ENCODE measurements at places on chromosomes 11 and 22.
A peak's percentile ranks its signal among the peaks of the same experiment; 100 is the strongest.

- no peak for DNase-seq
These were observed 300.5 kb downstream of the MIAT start for GRCh38 chr22:26957897-26958296.

DNA sequence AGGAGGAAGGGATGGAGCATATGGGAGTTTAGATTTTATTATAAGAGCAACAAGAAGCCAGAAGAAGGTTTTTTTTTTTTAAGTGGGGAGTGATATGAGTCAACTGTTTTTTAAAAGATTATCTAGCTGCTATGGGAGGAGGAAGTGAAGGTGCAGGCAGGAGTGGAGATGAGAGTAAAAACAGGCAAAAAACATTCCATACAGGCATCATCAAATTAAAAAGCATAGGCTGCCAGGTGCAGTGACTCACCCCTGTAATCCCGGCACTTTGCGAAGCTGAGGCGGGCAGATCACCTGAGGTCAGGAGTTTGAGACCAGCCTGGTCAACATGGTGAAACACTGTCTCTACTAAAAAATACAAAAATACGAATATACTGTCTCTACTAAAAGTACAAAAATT, 368.4 kb upstream of the MTNR1B start:
- DNase-seq = no peak

GRCh38 chr11:74678591-74679512, 52.4 kb downstream of the CHRDL2 start:
- no peak for DNase-seq

DNA sequence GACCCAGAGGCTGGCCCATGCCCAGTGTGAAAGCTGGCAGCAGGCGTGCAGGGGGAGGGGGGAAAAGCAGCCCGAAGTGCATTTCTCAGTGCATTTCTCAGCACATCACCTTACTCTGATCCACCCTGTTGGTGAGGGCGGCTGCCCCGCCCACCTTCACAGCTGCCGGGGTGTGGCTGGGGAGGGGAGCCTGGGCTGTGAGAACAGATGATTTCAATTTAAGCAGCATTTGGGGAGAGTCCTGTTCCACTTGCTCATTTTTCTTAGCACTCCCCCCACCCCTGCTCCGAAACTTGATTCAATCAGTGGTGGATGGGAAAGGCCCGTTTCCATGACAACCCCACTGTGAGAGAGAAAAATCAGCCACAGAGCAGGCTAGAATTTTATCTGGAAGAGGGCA, 84.8 kb downstream of the SNX19 start:
- DNase-seq = no peak

DNA sequence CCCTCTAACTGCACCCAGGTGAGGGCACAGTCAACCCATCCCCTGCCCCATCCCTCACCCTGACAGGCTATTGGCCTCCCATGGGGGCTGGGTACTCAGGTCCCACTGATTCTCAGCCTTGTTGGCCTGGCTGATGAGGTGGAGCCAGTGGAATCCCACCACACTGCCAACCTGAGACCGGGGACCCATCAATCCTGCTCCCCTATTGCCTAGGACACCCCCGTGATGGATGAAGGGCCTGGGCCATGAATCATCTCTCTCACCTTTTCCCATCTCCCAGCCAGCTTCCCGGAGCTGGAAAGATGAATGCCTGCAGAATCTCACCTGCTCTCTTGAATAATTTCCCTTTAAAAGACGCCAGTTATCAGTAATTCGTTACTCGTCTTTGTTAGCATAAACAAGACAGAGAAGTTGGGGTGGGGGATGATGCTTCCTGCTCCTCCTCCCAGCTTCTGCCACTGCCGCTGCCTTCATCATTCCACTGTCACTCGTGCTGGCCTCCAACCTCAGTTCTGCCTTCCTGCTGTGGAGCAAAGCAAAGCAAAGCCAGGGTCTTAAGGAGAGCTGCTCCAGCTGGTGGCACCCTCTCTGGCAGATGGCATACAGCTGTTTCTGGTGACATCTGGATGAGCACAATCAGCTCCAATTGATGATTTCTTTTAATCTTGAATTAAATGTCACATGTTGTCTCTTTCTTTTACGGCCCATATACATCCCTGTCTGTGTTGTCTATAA, 204.0 kb upstream of the NECTIN1 start:
- no peak for DNase-seq

DNA sequence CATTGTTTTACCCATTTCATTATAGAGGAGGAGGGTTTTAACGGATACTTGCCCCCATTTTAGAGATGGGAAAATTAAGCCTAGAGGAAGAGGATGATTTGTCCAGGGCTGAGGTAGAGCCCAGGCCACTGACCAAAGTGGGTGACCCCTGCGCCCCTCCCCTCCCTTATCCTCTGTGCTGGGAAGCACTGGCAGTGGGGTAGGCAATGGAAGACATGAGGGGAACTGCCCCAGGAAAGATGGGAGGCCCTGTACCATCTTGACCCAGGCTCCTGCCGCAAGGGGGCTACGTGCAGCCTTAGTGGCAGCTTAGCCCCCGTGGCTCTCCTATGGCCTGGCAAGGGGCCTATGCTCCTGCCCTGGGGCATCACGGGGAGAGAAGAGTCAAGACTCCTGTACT, 76.4 kb upstream of the MYOD1 start:
- DNase-seq = no peak

- DNase-seq = no peak
These were observed 386.6 kb upstream of the NARS2 start for GRCh38 chr11:78961247-78961646.

GRCh38 chr22:47093720-47094119, 331.3 kb downstream of the TBC1D22A start:
- no peak for DNase-seq

- no peak for DNase-seq
These were observed 113.6 kb upstream of the SOX6 start for GRCh38 chr11:16469968-16470367.

DNA sequence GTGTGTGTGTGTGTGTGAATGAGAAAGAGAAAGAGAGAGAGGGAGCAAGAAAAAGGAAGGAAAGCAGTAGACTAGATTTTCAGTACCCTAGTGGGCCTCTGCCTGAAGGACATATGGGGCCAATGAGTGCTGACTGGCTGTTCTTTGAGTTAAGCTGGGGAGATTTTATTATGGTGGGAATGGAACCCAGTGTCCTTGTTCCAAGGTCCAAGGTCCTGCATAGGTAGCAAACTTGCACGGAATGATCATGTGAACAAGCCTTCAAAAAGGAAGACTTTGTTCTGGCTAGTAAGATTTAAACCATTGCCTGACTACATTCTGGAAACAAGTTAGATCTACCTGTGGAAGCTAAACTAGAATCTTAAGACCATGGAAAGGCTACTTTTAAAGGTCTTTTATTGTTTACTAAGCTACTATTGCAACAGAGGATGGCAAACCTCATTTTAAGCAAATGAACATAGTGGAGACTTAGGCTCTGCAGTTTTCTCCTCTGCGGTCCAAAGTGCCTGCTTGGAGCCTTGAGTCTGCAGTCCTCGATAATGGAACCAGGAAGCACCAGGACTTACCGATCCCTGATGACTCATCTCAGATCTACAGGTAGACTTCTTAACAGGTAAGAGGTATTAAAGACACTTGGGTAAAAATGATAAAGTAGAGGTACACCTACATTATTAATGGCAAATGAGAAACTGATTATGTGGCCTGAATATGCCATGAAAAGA, 10.2 kb upstream of the GRAMD1B start:
- DNase-seq = no peak

DNA sequence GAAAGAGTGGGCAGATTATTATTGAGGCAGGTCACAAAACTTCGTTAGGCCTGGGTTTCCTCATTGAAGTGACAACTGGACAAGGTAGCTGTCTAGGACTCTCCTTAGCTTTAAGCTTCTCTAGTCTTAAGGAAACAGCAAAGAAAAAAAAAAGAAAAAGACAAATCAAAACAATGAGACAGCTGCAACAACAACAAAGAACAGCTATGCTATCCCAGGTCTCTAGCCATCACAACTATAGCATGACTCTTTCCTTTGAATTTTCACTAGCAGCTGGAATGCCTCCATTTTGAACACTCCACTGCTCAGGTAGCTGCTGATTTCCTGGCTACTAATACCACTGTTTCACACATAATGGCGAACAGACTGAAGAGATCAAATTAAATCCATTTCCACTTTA, 302.4 kb upstream of the SORL1-AS1 start:
- DNase-seq = no peak

DNA sequence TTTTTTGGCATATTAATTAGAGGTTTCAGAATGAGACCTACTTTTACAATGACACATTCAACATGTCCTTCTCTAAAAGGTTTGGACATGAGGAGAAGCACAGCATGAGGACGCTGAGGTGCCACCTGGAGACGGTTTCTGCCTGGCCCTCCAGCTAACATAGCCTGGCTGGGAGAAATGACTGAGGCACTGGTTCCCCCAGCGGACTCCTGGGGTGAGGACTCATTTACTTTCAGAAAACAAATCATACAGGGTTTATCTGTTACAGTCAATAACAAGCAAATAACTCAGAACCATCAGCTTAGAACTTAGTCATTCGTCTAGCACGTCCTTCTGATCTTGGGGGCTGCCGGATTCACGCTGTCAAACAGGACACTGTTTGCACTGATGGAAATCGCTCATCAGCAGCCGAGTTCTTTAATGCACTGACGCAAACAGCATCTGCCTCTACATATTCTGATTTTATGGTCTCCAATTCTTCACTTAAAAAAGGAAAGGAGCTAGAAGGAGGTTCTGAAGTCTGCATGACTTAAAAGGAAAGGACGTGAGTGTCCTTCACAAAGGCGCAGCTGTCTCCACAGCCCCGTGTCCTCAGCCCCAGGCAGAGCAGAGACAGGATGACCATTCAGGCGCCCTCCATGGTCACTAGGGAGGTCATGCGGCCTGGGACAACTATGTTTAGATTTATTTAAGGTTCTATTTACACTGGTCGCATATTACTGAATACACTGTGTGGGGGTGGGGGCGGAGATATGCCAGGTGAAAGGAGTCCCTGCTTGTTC, 44.2 kb downstream of the CERK start:
- no peak for DNase-seq

- no peak for DNase-seq
These were observed 19.0 kb upstream of the LRRC32 start for GRCh38 chr11:76689313-76690260.

DNA sequence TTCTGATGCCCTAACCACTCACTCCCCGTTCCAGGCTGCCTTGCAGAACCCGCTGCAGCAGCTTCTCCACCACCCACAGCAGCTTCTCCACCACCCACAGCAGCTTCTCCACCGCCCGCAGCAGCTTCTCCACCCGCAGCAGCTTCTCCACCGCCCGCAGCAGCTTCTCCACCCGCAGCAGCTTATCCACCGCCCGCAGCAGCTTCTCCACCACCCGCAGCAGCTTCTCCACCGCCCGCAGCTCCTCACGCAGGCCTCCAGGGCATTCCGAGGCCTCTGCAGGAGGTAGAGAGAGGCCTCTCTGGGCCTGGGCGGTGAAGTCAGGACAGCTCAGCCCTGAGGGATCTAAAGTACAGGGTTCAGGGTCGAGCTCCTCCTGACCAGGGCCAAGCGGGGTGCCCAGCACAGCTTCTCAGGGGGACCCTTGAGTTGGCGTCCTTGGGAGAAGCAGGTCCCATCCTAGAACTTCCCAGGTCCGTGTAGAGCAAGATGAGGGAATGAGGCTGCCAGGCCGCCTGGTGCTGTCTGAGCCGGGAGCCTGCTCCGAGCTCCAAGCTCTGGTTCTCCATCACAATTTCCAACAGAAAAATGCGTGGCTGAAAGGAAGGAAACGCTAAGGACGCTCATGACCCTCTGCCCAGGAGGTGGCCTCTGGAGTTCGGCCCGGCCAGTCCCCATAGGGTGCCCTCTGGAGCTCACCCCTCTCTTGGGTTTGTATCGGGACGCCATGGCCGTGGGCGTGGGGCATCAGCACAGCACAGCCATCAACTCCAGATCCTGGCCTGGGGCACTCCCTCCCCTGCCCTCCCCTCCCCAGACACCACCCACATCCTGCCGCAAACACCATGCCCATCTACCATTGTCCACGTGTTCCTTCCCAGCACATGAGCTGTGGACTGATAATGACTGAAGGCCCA, 528.6 kb downstream of the BRD1 start:
- DNase-seq = peak; percentile 12

GRCh38 chr22:47927648-47928210, 1165.3 kb downstream of the TBC1D22A start:
- no peak for DNase-seq

DNA sequence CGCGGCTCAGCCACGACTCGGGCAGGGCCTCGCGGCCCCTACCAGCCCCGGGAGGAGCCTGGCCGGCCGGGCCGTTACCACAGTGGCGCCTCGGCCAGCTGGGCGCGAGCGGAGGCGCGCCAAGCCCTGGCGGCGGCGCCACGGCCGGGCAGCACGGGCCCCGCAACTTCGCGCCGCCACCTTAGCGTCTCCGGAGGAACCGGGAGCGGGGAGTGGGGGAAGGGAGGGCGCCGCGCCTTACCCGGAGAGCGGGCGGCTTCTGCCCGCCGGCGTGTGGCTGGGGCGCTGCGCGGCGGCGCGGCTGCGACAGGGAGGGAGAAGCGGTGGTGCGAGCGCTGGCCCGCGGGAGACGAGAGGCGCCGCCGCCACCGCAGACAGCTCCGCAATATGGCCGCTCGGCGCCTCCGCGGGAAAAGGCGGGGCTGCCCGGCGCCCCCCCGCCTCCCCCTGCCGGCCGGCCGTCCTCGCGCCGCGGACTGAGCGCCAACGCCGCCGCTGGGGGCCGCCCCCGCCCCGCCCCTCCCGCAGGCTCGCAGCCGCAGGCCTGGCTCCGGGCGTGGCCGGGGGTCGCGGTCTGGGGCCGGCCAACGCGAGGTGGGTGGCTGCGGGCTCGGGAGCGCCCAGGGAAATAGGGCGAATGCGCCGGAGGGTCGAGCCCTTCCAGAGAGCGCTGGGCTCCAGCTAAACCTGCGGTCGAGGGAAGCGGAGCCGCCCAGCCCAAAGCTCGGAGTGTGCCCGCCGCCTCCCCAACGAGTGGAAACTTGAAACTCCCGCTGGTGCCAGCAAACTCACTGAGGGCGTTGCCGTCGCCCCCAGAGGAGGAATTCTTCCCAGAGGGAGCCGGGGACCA, at the start of gene RDX:
Gene RDX (minus strand): TSS at position 389 of the 850 bp plus-strand sequence. CDS start 16,922 bp downstream, outside the sequence.
- peak; percentile 61 for DNase-seq

- DNase-seq = no peak
These were observed 15.1 kb downstream of the OR51E1 start for GRCh38 chr11:4658629-4659445.

- DNase-seq = no peak
These were observed 100.0 kb downstream of the RPS6KA4 start for GRCh38 chr11:64458997-64459396.

DNA sequence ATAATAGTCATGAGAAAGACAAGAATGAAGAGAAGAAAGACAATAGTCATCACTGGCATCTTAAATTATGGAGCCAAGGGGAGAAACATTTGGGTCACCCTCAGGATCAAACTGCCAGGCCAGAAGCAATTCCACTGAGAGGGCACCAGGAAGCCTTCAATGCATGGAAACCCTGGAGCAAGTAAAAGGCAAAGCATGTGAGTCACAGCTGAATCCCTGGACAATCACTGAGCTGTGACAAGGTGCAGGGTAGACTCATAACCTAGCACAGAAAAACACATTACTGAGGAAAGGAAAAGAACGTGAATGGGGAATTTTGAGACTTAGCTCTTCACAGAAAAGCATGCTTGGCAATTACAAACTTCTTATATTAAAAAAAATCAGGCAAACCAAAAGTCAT, 1.6 kb downstream of the KCNJ1 start:
- no peak for DNase-seq

- no peak for DNase-seq
These were observed 46.1 kb upstream of the PHF21B start for GRCh38 chr22:45055936-45056335.

GRCh38 chr11:127859941-127860354, 727.4 kb downstream of the ETS1 start:
- DNase-seq = no peak

- DNase-seq = peak; percentile 90
These were observed 9.6 kb upstream of the MS4A10 start for GRCh38 chr11:60775420-60775961.
